ENCODE measurements at places on chromosomes 5 and 9.

DNA sequence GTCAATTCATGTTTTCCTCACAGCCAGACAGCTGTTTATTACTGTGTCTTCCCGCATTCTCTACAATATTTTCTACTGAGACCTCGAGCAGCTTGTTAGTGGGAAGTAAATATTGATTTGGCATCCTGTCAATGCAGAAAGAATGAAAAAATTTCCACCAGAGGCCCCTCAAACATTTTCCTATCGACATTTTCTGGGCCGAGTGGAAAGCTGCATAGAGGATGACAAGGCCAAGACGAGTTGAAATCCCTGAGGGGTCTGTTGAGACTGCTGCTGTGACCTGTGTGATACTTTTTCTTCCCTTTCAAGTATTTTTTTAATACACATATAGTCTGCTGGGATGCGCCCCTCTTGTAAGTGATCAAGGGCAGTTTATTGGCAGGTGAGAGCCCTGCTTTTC, 91.4 kb upstream of the SH3GL2 start:
- no peak for DNase-seq

DNA sequence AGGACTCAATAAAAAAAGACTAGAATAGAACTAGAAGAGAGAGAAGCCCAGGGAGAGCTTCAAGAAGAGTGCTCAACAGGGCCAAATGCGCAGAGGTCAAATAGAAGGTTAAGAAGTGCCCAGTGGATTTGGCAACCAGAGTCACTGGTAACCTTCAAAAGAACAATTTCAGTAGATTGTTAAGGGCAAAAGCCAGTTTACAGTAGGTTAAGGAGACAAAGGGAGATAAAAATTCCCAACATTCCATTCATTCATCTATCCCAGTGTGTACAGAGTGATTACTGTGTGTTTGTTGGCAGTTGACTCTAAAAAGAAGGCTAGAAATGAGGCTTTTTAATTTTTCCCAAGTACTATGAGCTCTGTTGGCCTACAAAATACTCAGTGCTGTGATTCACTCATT, 69.4 kb downstream of the RIGI start:
- peak; percentile 31 for DNase-seq

DNA sequence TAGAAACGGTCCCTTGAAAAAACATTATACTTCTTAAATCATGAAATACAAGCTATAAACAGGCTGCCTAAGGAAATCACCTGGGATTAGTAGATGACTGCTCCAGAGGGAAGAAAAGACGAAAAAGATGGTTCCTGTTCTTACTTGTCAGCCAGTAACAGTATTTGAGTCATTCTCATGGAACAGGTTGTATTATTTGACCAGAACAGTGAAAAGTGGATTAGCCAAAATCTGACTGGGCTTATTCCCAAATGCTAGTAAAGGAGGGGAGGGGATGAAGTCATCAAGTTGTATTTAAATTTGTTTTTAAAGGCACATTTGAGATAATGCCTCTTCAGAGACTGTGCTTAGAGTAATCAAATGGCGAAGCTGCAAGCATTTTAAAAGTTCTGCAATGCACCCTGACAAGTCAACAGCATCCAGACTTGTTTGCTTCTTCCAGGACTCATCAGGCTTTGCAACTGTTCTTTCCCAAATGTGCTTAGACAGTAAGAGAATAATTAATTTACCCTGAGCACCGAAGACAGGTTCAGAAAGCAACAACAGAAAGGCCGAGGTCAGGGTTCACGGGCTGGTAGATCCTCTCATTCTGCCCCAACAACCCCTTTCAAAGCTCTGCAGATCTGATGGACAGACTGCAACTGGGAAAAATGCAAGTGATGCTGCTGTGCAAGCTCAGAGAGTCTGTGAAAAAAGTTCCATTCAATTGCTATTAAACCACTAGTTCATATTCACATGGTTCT, 800.6 kb downstream of the KCTD16 start:
- no peak for DNase-seq

DNA sequence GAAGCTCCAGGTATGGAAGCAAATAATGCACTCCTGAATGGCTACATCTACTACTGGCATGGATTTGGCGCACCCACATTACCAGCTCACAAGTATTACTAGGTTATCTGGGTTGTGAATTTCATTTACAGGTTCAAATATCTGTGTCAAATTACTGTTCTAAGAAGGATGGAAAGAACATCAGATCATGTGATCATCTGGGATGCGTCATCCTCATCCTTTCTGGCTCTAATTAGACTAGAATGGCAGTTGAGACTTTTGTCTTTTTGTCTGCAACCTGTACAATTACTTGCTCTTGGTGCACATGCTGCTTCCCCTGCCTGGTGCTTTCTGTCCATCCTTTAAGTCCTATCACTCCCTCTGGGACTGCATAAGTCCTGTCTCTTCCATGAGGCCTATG, 64.1 kb downstream of the PJA2 start:
- no peak for DNase-seq

DNA sequence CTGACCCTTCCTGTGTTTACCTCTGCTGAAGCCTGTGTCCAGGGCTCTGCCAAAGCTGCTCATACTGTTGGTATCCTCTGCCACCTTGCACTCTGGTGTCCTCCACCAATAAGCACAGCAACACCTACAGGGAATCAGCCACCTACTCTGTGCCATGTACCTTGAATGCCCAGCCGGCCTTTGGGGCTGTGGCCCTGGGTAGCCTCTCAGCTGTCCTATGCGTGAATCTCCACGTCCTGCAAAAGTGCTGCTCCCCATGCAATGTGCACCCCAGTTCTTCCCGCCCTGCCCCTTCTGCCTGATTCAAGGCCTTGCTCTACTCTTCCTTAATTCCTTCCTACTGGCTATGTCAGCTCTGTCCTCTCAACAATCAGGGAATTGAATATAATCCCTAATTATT, 506.5 kb downstream of the ARHGEF28 start:
- DNase-seq, result no peak

GRCh38 chr9:113516840-113517577, 53.5 kb downstream of the RGS3 start:
- DNase-seq, result no peak

DNA sequence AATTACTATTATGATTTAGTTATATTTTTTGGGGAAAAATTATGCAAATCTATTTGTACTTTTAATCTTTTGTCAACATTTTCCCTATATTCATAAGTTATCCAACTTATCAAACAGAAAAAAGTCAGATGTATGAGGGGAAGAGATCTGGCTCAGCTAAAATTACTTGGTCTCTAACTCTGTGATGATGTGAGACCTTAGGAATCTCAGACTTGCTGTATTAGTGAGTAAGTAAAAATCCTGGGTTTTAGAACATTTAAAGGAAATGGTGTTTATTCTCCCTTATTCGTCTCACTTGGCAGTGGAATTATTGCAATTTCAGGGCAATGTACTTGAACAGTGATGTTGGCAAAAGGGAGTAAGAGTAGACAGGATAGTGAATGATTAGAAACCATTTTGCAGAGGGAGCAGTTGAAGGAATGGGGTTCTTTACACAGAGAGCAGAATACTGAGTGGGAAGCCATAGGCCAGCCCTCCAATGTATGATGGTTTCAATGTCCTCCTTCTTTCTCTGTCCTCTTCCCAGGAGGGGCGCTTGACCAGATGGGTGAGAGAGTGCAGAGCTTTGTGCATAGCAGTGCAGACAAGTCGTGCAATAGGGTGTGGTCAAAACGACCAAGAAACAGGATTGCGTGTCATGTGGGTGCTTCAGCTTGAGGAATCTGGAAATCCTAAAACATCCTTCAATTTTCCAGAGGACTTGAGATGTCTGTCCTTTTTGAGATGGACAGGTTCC, 91.7 kb downstream of the TENT4A start:
- peak; percentile 67 for DNase-seq

DNA sequence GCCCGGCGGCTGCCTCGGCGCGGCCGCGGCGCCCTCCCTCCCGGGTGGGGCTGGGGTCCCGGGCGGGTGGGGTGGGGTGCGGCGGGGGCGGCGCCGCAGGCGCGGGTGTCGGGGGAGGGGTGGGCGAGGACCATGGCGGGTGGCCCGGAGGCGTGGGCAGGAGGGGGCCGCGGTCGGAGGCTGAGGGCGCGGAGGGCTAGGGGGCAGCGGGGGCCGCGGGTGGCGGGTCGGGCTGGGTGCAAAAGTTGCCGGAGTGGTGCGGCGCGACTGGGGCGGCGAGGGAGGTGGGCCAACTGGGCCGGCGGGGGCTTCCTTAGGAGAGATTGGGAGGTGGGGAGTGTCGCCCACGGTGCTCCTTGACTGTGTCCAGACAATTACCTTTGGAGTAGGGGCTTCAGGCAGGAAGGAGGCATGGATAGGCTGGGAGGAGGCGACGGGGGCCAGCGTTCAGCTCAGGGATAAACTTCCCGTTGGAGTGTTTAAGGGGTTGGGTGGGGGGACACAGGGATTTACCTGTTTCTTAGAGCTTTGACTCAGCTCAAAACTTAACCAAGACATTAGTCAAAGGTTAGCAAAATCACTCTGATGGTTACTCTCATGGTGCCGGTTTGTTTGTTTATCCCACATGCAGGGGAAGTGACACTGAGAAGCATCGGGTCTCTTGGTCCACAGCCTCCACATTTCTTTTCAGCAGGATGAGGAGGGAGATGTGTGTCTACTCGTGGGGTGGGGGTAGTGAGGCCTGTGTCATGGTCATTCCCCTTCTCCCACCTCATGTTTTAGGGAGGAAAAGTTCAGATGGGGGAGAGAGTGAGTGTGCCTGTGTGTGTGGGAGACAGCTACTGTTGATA, 859 bp downstream of the CSNK1G3 start:
- peak; percentile 44 for DNase-seq

GRCh38 chr5:127666043-127666716, 17.3 kb downstream of the CTXN3 start:
- no peak for DNase-seq

DNA sequence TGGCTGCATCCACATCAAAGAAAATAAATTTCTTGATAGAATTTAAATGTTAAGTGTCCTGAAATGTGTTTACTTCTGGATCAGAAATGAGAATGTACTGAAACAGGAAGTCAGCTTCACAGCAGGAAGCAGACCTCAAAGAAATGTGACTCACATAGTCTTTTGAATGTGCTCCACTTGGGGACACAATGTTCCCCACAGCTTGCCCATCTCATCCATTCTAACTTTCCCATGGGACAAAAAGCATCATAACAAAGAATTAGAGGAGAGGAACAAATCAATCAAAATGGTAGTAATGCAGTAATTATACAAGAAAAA, 85.7 kb downstream of the GRAMD2B start:
- DNase-seq, result no peak

DNA sequence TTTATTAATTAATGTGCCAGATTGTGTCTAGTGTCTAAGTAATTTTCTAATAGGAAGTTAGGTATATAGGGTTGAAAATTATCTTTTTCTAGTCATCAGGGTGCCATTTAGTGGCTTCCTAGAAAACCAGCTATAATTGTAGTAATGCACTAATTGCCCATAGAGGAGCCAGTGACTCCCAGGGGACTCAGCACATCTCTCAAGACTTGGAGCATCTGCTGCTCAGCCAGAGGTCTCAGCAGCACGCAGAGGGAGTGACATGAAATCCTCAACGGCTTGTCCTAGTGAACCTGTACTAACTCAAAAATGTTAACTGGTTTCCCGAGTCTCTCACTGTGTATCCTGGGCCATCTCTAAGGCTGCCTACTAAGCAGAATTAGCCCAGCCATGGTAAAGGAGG, 78.2 kb upstream of the MAN2A1 start:
- DNase-seq, result no peak

DNA sequence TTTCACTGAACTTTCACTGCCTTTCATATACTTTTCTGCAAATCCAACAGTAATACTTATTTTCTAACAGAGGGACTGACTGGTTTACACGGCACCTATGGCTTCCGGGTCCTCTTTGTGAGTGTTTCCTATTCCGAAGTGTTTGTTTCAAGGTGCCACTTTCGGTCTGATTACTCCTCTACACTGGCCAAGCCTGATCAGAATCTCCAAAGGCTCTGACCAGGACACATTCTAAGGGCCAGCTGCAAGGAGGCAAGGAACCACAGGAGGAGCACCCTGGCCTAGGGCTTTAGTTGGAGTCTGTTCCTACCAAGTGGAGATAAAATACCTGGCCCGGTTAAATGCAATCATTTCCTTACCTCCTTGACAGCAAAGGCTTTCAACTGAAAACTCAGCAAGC, 132.1 kb downstream of the GLIS3 start:
- DNase-seq, result no peak

DNA sequence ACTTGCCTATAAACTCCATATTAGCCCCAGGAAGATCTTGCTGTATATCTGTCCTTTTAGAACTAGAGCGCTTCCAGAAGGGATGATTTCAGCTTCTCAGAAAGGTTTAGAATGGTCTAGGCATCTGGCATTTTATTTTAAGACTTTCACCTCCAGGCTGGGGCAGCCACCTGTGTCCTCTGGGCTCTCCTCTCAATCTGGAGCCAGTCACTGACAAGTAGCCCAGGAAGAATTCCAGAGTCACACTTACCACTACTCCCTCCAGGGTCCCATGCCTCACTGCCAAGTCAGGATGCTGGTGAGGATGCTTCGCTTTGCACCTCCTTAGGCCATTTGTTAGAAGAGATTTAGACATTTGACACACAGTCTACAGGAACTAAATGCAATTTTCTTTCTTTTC, 20.8 kb downstream of the B4GALT1 start:
- DNase-seq, result no peak

DNA sequence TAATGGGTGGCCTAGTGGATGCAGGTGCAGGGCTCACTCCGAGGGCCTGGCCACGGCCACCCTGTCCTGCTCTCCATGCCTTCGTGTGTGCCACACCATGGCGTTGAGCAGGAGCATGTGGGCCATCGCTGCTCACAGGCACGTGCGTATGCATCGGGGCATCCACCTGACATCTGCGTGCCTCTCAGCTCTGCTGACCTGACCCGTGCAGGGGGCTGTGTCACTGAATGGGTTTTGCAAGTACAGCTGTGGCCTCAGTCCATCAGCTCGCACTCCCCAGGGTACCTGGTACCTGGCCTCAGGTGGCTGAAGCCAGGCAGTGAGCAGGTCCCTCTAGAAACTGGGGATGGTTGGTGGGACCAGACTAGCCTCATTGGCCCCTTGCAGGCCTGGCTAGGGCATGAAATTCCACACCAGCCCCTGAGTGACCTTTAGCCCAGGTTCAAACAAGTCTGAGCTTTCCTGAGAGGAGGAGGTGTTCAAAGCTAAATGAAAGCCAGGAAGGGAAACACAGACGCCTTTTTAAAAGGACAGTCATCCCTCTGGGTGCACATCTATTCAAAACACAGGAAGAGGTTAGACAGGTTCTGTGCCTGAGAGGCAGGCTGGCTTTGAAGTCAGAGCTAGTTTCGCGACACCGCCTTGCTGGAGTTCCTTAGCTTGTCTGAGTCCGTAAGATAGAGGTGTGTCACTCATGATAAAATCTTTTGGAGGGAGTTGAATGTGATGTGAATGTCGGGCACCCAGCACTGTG, 74.0 kb downstream of the MACROH2A1 start:
- no peak for DNase-seq

GRCh38 chr5:140694276-140694675, 3.0 kb downstream of the HARS2 start:
- no peak for DNase-seq

- DNase-seq, result no peak
Observed at GRCh38 chr5:98588215-98588614, 185.2 kb upstream of the RGMB start.

DNA sequence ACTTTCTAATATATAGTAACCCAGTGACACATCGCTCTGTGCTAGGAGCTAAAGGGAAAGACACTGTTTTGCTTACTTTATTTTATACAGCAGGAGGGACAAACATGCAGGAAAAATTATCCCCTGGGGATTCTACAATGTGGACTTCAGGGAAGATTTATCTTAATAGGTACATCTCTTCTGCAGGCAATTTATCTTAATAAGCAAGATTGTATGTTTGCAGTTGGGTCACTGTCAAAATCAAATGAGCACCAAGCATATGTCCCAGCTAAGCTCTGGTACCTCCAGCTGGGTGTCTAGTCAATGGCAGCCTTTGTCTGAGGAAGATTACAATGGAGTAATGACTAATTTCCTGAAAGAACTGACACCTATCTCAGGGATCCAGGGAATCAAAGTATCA, 309.9 kb upstream of the PANK3 start:
- no peak for DNase-seq

All from GM03348 (cell line).